ENCODE measurements at places on chromosomes 16 and 17.

- DNase-seq, result no peak
Measured at GRCh38 chr17:56452461-56452860, 141.0 kb upstream of the NOG start.

- no peak for DNase-seq
Measured at GRCh38 chr16:65024767-65025178, 97.1 kb downstream of the CDH11 start.

DNA sequence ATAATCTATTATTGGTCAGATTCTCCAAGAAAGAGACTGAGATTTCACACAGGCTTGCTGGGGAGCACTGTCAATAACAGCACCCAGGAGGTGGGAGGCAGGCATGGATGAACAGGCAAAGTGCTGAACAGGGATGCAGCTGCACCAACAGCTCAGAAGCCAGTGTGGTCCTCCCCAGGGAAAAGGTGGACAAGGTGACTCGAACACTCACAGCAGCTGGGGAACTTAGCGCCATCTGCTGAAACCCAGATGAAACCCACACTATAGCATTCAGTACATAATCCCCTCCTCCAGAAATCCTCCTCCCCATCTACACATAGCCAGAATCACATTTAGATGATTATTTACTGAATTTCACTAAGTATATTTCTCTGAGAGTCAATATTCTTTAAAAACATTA is 255.2 kb upstream of the WSB1 start:
- DNase-seq, result no peak

DNA sequence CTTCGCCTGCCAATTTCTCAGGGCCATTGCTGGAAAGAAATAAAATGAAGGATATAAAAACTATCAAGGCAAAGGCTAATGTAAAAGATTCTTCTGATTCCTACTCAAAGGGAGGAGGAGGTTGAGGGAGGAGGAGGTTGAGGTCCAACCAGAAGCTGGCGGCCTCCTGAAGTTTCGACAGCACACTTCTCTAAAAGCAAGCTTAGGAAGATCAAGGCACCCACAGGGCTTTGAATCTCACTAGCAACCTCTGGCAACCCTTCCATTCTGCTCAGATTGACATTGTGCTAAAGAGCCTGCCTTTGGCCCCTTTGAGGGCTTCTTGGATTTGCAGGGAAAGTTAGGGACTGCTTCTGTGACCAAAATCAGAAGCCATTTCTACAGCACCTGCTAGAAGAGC is 81.5 kb upstream of the TNRC6C start:
- no peak for DNase-seq

- DNase-seq, result no peak
Measured at GRCh38 chr17:17700251-17700969, 19.2 kb downstream of the RAI1 start.

DNA sequence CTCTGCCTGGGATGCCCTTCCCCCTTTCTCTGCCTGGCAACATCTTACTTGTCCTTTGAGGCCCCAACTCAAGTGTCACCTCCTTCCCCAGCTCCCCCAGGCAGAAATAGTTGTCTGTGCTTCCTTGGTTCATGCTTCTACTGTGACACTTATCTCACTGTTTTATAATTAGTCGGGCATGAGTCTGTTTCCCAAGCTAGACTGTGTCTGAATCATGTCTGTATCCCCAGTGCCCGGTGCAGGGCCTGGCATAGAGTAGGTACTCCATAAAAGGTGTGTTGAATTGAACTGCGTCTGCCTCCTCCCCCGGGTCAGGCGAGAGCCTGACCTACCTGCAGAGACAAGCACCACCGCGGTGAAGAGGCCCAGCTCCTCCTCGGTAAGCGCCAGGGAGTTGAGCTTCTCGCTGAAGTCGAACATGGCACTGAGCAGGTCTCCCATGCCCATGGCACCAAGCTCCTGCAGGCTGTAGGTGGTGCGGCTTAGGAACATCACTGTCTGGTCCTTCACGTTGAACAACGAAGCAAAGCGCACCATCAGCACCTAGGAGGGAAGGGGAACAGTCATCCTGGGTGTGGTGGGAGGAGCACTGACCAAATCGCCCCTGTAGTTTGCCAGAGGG is 6.7 kb downstream of the NR1D1 start:
- no peak for DNase-seq

DNA sequence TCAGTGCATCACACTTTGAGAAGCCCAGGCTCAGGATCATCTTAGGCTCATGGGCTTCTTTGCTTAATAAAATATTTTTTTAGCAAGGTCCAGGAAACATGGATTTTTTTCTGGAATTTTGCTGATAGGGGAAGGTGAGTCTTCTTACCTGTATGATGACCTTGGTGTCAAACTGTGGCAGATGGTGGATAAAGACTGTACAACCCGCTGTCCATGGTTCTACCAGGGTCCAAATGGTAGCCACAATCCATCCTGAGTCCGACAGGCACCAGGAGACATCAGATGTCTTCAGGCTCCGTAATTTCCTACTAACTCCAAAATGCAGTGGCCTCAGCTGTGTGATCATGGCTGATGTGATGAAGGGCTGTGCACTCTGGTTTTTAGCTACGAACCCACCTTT is 27.8 kb downstream of the ACSM1 start:
- DNase-seq, result no peak

- DNase-seq, result no peak
Measured at GRCh38 chr16:89908236-89908635, 10.4 kb upstream of the MC1R start.

DNA sequence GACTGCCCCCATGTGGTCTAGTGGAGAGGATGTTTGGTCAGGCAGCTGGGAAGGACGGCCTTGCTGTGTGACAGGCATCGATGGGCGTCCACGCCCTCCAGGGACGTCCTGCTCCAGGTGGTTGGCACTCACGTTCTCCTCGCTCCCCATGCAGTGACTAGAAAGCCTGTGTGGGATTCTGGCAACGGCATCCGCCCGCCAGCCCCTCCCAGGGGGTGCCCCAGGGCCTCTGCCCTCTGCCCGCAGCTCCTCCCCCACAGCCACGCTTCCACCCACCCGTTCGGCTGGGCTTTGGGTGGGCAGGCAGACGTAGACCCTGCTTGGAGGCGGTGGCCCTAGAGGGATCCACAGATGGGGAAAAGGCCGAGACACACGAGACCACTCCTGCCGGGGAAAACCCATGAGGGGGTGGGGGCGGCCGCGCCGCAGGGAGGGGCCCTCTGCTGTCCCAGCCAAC is 4.7 kb upstream of the IL17C start:
- no peak for DNase-seq

DNA sequence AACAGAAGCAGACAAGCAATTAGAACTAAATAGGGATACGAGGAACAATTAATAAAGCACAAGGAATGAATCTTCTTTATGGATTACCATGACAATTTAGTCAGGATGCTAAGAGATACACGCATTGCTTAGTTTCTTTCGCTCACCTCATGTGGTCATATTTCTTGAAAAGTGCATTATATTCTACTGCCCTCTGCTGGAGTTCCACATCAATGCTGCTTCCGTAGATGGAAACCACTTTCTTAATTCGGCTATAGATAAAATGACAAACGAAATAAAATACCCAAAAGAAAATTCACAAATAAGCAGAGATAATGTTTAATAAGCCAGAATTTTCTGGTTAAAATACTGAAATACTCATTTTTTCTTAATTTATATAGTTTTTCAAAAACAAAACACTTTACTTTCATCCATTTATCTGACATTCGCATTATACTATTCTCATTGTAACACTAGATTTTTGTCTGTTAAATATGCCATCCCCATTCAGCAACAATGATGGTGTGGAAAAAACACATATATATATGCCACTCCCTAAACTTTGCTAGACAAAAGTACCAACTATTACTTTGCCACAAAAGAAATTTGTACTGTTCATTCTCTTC is 22.0 kb upstream of the PHLPP2 start:
- peak; percentile 13 for DNase-seq

All from fibroblast of skin of left biceps (primary cell).